NCI-H446 (cell line): ENCODE measurements at places on chromosomes 4 and X.

DNA sequence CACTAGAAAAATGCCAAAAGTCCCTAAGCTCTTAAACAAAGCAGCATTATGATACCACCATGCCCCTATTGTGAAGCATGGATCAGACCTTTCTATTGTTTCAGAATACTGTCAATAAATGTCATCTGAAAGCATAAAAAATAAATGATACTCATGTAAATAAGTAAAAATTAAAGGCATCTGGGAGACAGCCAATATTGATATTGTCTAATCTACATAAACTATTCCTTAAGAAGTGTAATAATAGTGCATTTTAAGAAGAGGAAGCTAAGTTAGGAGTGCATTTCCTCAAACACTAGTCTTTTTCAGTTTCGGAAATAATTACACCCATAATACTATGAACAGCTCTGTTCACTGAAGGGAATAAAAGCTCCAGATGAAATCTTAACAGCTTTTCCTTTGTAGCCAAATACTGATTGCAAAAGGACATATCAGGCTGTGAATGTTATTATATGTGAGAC lies 181.6 kb downstream of the SPOCK3 start:
- no peak for DNase-seq

- no peak for DNase-seq
Measured at GRCh38 chrX:7202206-7202605, 54.3 kb upstream of the PUDP start.

- no peak for DNase-seq
Measured at GRCh38 chr4:8025668-8026067, 86.0 kb upstream of the AFAP1 start.

GRCh38 chr4:153905231-153905630 lies 116.3 kb upstream of the SFRP2 start:
- no peak for DNase-seq

GRCh38 chr4:63619771-63620170 lies 789.5 kb downstream of the TECRL start:
- DNase-seq: peak; percentile 37

GRCh38 chr4:8849266-8850073 lies 22.2 kb downstream of the HMX1 start:
- no peak for DNase-seq

- DNase-seq: no peak
Measured at GRCh38 chr4:26319949-26320537, 771 bp upstream of the RBPJ start.
